Activated gamma-delta T cell (primary cell): ENCODE measurements at places on chromosomes 3 and 15.

- DNase-seq: no peak
Measured at GRCh38 chr15:99506399-99506798, 59.4 kb upstream of the MEF2A start.

GRCh38 chr3:16801698-16802097 lies 83.1 kb upstream of the PLCL2 start:
- DNase-seq: no peak

DNA sequence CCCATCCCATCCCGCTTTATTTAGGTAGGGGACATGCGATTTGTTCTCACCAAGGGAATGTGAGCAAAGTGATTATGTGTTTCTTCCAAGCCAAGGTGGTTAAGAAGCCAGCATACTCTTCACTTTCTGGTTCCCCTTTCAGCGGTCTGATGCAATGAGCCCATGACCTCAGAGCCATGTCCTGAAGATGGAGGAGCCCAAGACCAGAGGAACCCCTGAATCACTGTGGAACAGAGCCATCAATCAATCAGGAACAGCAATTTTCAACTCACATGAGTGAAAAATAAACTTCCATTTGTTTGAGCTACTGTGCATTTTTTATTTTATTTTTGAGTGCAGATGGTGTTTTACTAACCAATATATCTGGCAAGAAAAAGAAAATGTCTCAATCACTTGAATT lies 10.8 kb downstream of the THRB start:
- no peak for DNase-seq

DNA sequence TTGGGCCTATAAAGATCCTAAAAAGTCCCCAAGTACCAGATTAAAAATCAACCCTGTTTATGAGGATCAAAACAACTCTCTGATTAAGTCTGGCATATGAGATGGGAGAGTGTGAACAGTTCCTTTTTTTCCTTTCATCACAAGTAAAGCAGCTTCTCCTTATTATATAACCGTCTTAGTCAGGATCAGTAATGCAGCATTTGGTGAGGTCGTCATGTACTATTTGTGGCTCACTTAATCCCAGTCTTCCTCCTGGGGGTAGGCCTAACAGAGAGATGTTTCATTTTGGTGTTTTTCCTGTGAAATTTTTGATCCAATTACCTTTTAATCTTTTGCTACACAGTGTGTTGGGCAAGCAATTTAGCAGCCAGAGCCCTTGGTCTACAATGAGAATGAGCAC lies 333.1 kb upstream of the KCNMB2 start:
- no peak for DNase-seq

DNA sequence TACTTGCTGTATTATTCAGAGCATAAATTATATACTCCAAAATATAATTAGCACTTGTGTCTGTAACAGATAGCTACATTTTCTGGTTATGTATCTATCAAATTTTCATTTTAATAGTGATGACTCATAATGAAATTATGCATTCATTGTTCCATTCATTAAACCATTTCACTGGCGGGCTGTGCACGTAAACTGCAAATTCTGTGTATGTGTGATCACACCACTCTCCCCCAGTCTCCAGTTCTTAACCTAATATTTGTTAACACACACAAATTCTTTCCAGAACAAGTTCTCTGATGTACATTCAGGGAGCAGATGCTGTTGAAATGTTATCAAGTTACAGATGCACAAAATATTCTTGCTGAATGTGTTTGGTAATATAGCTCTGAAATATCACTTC lies 3.8 kb upstream of the KCNMB2 start:
- no peak for DNase-seq

- DNase-seq: no peak
Measured at GRCh38 chr3:25037049-25037547, 391.0 kb upstream of the RARB start.

DNA sequence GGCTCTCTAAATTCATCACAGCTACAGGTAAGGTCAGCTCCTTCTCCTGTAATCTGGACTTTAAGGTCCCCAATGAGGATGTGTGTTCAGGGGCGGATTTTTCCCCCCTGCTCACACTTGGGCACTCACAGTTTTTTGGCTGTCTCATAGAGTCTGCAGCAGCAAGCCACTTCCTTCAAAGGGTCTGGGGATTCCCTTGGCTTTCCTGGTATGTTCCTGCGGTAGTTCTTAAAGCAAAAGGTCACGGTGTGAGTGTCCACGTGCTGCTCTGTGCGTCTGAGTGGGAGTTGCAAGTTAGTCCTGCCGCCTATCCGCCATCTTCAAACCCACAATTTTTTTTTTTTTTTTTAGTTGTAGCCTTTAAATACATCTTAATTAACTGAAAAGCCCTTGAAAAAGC lies 15.4 kb upstream of the CFAP20DC start:
- no peak for DNase-seq

- no peak for DNase-seq
Measured at GRCh38 chr3:155302481-155302880, 9.0 kb upstream of the STRIT1 start.

GRCh38 chr15:91261345-91261744 lies 161.3 kb downstream of the SV2B start:
- no peak for DNase-seq

DNA sequence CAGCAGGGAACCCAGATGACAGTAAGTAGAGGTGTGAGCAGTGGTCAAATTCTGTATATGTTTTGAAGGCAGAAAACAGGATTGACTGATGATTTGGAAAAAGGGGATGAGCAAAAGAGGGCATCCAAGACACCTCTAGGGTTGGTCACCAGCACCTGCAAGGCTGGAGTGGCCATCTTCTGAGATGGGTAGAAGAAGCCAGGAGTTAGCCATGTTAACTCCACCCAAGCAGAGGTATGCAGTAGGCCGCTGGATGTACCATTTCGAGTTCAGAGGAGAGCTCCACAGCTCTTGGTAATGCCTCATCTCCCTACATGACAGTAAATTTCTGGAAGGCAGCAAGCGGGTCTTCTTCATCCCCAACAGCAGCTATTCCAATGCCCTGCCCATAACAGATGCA lies 7.0 kb downstream of the RFTN1 start:
- DNase-seq: no peak

DNA sequence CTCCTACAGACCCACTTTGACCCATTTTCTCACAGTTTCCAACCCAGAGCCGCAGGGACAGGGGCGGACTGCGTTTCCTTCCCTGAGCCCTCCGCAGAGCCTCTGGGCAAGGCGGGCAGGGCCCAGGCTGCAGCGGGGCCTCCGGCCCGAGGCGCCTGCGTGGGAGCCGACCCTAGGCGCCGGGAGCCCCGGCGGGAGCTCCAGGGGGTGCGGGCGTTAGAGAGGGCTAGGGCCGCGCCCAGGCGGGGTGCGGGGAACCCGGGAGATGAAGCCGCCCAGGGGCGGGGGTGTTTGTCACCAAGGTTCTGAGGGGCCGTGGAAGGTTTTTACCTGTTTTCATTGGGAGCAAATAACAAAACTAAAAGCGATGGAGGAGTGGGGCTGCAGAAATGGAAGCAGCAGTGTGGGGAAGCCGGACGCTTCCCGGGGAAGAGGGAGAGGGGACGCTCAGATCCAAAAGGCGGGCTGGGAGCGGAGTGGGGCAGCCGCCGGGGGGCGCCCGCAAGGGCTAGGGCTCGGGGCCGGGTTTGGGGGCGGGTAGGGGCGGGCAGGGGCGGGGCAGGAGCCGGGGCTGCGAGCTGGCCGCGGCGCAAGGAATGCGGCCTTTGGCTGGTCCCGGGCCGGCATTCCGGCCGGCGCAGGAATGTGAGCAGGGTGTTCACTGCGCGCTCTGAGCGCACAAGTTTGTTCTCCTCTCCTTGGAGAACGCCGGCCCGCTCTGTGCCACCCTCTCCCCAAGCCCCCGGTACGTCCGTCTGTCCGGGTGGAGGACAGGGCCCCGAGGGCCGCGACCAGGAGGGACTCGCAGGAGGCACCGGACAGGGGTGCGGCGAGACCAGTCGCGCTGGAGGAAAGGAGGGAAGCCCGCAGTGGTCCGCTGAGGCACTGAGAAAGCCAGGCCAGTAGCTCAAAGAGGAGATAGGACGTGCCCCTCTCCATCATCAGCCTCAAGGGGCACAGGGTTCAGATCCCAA lies 61.1 kb downstream of the AMOTL2 start:
- DNase-seq: no peak

DNA sequence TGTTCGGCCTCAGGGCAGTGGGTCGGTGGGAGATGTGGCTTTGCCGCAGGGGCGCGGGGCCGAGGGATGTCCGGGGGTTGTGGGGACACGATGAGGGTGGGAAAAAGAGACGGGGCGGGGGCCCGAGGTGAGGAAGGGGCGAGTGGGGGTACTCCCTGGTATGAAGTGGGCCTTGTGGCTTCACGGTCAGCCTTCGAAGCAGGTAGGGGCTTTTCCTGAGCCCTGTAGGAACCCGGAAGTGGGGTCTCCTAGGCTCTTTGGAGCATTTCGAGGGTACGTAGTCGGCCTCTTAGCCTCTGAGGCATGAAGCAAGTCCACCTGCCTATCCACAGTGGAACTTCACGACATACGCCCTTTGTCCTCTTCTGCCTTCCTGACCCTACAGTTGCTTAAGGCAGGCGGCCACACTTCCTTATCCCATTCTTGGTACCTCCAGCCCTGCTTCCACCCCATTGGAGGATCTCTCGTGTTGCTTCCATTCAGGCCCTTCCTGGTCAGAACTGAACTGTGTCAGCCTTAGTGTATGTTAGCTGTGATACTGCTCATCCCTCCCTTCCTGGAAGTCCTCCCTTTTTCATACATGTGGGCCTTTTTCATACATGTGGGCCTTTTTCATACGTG lies 389 bp downstream of the ARPC4 start:
- no peak for DNase-seq

GRCh38 chr15:68208636-68209240 lies 3.6 kb upstream of the CALML4 start:
- no peak for DNase-seq

- no peak for DNase-seq
Measured at GRCh38 chr15:101727186-101727585, 2.9 kb upstream of the TARS3 start.

GRCh38 chr15:24955531-24955921 lies 739 bp downstream of the SNRPN start:
- DNase-seq: peak; percentile 31

DNA sequence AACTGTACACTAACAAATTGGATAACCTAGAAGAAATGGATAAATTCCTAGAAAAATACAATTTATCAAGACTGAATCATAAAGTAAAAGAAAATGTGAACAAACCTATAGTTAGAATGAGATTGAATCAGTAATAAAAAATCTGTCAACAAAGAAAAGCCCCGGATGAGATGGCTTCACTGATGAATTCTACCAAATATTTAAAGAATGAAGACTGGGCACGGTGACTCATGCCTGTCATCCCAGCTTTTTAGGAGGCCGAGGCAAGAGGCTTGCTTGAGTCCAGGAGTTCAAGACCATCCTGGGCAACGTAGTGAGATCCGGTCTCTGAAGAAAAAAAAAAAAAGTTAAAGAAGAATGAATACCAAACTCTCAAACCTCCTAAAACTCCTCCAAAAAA lies 17.7 kb upstream of the AP4E1 start:
- DNase-seq: no peak

- no peak for DNase-seq
Measured at GRCh38 chr3:154169796-154170110, 48.6 kb downstream of the ARHGEF26 start.

DNA sequence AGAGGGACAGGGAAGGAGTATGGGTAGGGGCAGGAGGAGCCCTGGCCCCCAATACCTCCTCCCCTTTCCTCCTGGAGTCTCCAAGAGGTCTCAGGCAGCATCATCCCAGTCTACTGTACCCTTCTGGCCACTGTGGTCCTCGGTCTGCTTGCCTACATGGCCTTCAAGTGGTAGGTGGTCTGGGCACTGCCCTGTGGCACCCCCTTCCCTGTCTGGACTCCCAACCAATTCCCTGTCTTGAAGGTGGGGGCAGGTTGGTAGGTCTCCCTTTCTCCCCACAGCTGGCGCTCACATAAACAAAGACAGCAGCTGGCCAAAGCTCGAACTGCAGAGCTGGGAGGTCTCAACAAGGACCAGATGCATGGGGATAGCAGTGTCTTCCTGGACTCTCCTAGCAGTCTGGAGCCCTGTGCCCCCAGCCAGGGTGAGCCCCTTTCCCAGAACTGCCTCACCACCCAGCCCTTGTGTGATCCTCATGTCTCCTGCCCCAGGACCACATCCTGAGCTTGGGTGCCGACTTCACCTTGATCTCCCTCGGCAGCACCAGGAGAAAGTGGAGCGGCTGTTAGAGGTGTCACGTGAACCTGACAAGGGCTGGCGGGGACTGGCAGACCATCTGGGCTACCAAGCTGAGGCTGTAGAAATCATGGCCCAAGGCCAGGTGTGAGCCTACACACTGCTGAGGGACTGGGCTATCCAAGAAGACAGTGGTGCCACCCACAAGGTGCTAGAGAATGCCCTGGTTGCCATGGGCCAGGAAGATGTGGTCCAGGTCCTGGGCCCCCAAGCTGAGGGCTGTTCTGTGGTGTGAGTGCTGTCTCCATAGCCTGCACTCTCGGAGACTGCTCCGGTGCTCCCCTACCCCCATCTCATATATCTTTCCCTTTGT lies 33.1 kb downstream of the NBEAL2 start:
- no peak for DNase-seq

- DNase-seq: no peak
Measured at GRCh38 chr3:157872902-157873301, 233.3 kb downstream of the SHOX2 start.

GRCh38 chr15:71202712-71203111 lies 87.4 kb downstream of the THSD4 start:
- DNase-seq: no peak

DNA sequence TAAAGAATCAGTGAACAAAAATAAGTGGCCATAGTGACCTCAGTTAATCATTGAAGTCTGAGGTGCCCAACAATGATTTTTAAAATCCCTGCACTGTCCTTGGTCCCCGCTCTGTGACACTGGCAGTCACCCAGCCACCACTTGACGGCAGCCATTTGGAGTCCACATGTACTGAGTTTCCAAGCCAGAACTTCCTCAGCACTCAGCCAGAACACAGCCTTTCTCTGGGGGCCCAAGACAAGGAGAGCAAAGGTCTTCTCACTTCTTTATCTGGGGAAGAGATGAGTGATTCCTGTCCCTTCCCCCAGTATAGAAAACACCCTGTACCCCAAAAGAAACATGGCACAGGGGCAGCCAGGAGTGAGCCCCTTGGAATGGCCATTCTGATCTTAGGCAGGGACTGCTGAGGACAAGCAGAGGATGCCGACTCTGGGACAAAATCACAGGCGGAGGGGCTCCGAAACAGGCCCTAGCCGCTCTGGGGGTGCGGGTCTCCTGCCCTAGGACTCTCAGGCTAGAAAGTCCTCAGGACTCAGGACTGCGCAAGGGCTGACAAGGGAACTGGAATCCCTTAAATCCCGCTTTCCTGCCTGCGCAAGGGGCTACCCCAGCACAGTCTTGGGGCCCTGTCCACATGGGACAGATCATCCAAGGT lies 12.8 kb downstream of the PAK6 start:
- no peak for DNase-seq

GRCh38 chr3:188706599-188706998 lies 465.2 kb upstream of the TPRG1 start:
- no peak for DNase-seq

- no peak for DNase-seq
Measured at GRCh38 chr3:69443457-69443920, 57.6 kb upstream of the FRMD4B start.

- DNase-seq: no peak
Measured at GRCh38 chr3:40691452-40691861, 166.7 kb downstream of the ZNF621 start.
